Keratinocyte (primary cell): ENCODE measurements at places on chromosomes 1 and 21.

- DNase-seq = peak; percentile 15
These were observed 6.7 kb upstream of the IL10RB start for GRCh38 chr21:33259428-33259827.

GRCh38 chr1:59378621-59379370 lies 81.9 kb downstream of the FGGY start:
- DNase-seq = no peak

DNA sequence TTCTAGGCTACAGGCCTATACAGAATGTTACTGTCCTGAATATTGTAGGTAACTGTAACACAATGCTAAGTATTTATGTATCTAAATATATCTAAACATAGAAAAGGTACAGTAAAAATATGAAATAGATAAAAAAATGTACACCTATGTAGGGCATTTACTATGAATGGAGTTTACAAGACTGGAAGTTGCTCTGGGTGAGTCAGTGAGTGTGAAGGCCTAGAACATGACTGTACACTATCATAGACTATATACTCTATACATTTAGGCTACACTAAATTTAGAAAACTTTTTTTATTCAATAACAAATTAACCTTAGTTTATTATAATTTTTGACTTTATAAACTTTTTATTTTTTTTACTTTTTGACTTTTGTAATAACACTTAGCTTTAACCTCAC lies 136.9 kb downstream of the DUSP10 start:
- no peak for DNase-seq

DNA sequence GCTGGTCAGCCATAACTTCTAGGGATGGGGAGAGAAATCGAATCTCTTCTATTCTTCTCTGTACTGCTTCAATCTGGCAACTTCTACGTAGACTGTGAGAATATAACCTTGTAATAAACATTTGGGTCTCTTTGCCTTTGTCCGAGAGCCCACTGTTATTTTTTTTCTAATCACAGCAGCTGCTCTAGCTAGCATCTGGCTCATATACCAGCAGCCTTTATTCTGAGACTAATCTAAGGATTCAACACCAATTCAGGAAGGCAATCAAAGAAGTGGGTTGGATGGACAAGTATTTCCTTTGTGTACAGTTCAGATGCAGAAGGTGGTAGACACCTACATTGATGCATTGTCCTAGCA lies 15.6 kb downstream of the PCP4 start:
- DNase-seq = no peak

DNA sequence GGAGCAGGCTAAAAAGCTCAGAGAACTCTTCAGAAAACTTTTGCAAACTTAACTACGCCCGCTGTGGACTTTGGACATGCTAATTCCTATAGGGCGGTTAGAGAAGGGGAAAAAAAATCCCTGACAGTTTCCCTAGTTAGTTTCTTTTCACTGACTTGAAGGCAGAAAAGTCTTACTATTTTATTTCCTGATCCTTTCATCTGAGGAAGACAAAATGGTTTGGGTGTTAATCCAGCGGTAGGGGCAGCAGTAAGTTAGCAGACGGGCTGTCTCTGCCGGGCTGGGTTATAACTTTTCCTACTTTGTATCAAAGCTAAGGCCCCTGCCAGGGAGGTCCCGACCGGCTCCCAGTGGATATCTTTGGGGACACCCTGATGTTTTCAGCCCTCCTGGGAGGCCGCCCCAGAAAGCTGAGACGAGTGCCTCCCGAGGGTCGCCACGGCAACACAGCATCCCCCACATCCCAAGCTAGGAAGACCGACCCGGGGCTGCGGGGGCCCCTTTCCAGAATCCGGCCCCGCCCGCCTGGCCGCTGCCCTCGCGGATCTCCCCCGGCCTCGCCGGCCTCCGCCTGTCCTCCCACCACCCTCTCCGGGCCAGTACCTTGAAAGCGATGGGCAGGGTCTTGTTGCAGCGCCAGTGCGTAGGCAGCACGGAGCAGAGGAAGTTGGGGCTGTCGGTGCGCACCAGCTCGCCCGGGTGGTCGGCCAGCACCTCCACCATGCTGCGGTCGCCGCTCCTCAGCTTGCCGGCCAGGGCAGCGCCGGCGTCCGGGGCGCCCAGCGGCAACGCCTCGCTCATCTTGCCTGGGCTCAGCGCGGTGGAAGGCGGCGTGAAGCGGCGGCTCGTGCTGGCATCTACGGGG lies 162.6 kb downstream of the RUNX1 start:
- no peak for DNase-seq

DNA sequence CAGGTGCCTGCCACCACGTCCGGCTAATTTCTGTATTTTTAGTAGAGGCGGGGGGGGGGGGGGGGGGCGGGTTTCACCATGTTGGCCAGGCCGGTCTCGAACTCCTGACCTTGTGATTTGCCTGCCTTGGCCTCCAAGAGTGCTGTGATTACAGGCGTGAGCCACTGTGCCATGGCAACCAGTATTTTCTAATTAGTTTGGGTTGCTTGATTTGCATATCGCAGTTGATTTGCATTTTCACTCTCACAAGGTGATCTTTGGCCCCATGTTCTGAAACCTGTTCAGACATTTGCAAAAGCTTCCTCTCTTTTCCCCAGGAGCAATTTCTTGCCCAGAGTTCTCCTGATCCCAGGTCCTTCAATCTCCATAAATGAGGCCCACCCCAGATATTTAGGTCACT lies 1.7 kb downstream of the TOR3A start:
- no peak for DNase-seq

- no peak for DNase-seq
These were observed 225.2 kb upstream of the LYPLAL1 start for GRCh38 chr1:218948446-218948845.

DNA sequence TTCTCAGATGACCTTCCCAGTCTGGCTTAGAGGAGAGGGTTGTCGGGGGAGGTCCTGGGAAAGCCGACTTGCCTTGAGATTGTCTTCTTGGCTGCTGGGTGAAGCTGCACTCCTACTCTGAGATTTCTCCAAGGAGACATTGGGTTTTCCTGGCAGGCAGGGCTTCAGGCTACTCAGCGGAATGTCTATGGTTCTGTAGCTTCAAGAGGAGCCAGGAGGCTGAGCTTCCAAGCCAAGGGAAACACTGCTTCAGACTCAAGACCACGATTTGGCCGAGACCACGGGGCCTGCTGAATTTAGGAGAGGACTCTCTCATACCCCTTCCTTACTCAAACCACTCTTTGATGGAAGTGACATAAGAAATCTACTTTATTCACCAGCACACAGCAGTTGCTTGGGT lies 67.8 kb downstream of the NTMT2 start:
- no peak for DNase-seq

GRCh38 chr1:28417441-28417922 lies 47.9 kb downstream of the PHACTR4 start:
- no peak for DNase-seq
